ENCODE measurements at places on chromosomes 12 and 14.

DNA sequence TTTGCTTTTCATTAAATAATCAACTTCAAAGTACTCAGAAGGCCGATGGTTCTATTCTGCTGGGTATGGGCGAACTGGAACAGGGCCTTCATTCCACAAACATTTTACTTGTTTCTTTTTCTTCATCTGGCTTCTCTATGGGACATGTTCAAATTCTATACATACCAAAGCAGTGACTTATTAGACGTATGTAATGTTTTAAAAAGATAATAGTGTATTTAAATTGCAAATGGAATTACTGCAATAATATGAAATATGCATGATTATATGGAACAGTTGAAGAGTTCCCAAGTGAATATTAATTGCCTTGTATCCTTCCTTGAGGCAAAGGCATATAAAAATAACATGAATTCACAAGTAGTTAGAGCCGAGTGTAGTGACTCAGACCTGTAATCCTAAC is 75.5 kb downstream of the FAR2 start:
- DNase-seq = no peak

DNA sequence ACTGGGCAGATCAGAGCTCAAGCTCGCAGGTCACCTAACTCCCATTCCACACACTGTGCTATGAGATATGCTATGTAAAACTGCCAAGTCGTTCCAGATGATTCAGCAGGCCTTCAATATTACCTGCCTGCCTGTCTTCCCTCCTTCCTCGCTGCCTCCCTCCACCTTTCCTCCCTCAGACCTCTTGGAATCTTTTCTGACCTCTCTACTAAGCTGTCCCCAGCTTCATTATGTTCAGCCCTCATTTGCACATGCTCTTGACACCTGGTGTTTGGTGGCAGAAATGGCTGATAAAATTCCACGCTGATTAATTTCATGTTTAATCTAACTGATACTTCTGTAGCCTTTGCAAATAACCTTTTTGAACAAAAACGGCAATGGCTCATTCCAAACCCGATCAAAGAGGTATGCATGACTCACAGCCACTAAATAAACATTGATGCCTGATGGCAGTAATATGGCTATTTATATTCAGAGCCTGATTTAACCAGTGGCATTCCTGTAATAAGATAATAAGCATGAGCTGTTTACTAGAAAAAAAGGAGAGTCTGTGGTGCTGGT is 130.8 kb upstream of the EGLN3 start:
- no peak for DNase-seq

DNA sequence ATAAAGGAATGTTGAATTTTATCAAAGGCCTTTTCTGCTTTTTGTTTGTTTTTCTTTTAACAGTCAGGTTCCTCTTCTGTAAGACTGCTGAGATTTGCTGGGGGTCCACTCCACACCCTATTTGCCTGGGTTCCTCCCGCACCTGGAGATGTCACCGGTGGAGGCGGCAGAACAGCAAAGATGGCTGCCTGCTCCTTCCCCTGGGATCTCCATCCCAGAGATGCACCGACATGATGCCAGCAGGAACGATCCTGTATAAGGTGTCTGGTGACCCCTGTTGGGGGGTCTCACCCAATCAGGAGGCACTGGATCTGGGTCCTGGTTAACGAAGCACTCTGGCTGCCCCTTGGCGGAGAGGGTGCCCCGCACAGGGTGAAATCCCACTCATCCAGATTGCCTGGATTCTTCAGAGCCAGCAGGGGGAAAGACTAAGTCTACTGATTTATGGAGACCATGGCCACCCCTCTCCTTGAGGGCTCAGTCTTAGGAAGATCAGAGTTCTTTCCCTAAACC is 244.0 kb upstream of the MDGA2 start:
- DNase-seq = no peak

DNA sequence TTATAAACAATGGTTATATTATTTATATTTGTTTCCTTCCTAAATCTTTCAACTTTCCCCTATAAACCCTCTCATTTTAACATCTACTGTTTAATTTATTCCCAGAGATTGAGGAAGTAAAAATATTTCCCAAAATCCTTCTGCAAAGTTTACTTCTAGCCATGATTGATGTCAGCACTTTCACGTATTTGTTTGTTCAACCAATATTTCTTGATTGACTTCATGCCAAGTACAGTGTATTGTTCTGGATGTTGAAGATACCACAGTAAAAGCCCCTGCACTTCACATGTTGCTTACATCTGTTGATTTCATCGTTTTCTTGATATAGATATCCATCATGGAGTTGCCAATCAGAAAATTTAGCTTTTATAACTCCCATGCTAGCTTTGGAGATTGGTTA is 81.8 kb downstream of the TTLL5 start:
- no peak for DNase-seq
